Effector memory CD4-positive, alpha-beta T cell (primary cell): ENCODE measurements at places on chromosomes 16 and 17.

DNA sequence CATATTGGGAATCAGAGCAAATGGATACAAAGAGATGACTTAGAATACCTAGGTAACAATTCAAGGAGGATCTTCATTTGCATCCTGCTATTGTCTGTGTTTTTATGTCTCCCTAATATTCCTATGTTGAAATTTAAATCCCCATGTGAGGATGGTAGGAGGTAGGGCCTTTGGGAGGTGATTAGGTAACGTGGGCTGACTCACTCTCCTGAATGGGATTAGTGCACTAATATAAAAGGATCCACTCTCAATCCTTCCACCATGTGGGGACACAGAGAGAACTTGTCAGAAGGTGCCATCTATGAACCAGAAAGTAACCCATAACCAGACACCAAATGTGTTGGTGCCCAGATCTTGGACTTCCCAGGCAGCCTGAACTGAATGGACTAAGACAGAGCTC, 83.4 kb downstream of the CDH8 start:
- no peak for DNase-seq

DNA sequence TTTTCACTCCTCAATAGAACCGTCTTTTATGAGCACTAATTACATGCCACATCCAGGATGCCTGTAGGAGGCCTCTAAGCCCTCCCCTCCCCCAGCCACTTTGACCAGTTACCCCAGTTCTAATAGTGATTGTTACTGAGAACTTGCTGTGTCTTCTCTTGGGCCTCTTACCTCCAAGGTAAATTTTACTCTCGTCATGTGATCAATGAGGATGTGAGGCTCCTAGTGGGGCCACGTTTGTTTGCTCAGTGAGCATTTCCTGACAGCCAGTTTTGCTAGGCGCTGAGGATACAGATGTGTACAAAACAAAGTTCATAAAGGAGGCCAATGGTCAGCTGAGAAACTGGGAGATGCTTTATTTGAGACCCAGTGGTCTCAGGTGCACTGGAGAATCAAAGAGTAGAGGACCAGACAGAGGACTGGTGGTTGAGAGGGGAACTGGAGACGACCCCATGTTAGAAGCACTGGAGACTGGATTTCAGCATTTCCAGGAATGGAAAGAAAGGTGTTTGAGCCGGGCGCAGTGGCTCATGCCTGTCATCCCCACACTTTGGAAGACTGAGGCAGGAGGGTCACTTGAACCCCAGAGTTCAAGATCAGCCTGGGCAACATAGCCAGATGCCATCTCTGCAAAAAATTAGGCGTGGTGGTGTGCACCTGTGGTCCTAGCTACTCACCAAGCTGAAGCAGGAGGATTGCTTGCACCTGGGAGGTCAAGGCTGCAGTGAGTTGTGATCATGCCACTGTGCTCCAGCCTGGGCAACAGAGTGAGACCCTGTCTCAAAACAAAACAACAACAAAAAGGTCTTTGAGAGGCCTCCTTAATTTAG, 2.6 kb downstream of the ATP2C2 start:
- no peak for DNase-seq

DNA sequence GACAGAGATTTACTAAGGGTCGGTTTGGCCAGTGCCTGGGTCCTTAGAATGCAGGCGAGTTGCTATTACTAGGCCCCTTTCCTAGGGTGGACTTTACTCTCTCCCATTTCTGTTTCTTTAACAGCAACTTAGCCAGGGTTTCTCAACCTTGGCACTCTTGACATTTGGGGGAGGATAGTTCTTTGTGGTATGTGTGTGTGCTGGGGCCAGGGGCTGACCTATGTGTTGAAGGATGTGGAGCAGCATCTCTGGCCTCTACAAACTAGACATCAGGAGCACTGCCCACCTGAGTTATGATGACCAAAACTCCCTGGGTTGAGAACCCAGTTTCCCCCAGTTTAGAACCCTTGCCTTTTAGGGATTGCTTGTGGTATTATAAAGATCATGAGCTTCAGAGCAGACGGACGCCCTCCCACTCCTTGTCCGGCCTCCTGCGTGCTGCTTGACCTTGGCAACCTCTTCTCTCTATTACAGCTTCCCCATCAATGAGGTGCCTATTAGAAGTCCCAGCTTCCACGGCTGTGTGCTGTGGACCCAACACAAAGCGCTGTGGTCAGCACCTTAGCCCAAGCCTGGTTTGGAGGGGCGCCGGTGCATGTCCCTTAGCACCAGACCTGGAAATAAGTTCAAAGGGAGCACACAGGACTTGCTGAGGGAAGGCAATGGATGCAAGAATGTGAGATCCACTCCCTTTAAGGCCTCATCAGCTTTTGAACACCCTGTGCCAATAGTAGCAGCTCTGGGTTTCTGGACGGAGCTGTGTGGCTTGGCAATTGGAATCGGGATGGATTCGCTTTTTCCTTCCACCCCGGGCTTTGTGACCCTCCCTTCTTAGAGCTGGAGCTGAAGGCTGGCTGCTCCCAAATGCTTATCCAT, 239.2 kb upstream of the MAF start:
- no peak for DNase-seq

- peak; percentile 59 for DNase-seq
Measured at GRCh38 chr17:74779948-74780400, 3.8 kb upstream of the NAT9 start.

- DNase-seq: no peak
Measured at GRCh38 chr16:83793179-83793578, 14.6 kb upstream of the HSBP1 start.

DNA sequence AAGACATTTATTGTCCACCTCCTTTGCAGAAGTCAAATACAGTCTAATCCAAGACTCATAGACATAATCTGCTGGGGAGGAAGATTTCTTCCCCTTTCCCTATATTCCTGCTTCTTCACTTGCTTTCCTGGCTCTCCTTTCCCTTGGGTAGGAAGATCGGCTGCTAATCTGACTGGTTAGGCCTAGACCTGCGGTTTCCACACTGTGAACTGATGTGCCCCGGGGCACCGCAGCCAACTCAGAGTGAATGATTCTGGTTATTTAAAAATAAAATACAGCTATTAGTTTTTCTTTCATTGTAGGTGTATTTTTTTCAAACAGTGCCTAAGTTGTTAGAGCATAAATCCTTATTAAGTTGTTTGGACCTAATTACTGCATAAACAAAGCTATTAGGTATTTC, 78.9 kb downstream of the DNAH3 start:
- DNase-seq: no peak

- no peak for DNase-seq
Measured at GRCh38 chr16:14098081-14098480, 27.0 kb downstream of the MRTFB start.

GRCh38 chr16:668519-669171, 713 bp downstream of the RHOT2 start:
- DNase-seq: no peak

DNA sequence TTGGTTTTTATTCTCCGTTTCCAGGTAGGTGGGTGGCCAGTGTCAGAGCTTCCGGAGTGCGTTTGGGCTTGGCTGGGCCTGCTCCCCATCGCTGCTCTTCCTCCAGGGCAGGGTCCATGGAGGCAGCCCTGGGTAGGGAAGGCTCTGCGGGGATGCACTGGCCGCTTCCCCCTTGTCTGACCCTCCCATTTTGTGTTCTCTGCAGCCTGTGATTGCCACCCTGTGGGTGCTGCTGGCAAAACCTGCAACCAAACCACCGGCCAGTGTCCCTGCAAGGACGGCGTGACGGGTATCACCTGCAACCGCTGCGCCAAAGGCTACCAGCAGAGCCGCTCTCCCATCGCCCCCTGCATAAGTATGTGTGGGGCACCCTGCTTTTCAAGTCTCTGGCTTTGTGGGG, 158.3 kb downstream of the NTN1 start:
- DNase-seq: no peak

DNA sequence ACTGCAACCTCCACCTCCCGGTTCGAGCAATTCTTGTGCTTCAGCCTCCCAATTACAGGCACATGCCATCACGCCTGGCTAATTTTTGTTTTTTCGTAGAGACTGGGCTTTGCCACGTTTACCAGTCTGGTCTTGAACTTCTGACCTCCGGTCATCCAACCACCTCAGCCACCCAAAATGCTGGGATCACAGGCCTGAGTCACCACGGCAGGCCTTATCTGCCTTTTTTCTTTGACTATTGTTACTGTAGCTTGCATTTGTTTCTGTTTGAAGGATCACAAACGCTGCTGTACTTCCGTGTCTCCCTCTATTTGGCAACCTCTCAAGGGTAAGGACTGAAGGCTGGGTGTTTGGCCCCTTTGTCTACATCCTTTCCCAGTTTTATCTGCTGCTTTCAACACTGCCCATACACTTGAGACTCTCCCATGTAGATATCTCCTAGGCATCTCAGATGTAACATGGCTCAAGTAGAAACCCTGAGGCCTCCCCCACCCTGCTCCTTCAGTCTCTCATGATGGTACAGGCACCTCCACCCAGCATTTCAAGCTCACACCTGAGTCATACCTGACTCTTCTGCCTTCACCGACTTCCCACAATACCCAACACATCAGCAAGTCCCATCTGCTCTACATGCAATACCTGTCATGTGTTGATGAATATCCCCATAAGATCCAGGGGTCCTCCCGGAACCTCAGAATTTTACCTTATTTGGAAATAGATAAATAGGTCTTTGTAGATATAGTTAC, 219.0 kb downstream of the CPPED1 start:
- DNase-seq: no peak

- DNase-seq: no peak
Measured at GRCh38 chr16:82876951-82877350, 250.2 kb downstream of the CDH13 start.

DNA sequence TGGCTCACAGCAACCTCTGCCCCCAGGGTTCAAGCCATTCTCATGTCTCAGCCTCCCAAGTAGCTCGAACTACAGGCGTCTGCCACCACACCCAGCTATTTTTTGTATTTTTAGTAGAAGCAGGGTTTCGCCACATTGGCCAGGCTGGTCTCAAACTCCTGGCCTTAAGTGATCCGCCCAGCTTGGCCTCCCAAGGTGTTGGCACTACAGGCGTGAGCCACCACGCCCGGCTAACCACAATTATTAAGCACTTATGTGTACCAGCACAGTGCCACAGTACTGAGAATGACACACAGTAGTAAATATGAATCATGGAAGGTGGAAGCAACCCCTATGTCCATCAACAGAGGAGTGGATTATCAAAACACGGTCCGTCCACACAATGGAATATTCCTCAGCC, 49.8 kb downstream of the COTL1 start:
- no peak for DNase-seq

- DNase-seq: no peak
Measured at GRCh38 chr17:40779181-40779909, 3.0 kb downstream of the KRT27 start.

GRCh38 chr17:15027853-15028252, 237.3 kb downstream of the PMP22 start:
- DNase-seq: no peak

GRCh38 chr17:28240688-28241340, 78.2 kb upstream of the TMEM97 start:
- DNase-seq: no peak

DNA sequence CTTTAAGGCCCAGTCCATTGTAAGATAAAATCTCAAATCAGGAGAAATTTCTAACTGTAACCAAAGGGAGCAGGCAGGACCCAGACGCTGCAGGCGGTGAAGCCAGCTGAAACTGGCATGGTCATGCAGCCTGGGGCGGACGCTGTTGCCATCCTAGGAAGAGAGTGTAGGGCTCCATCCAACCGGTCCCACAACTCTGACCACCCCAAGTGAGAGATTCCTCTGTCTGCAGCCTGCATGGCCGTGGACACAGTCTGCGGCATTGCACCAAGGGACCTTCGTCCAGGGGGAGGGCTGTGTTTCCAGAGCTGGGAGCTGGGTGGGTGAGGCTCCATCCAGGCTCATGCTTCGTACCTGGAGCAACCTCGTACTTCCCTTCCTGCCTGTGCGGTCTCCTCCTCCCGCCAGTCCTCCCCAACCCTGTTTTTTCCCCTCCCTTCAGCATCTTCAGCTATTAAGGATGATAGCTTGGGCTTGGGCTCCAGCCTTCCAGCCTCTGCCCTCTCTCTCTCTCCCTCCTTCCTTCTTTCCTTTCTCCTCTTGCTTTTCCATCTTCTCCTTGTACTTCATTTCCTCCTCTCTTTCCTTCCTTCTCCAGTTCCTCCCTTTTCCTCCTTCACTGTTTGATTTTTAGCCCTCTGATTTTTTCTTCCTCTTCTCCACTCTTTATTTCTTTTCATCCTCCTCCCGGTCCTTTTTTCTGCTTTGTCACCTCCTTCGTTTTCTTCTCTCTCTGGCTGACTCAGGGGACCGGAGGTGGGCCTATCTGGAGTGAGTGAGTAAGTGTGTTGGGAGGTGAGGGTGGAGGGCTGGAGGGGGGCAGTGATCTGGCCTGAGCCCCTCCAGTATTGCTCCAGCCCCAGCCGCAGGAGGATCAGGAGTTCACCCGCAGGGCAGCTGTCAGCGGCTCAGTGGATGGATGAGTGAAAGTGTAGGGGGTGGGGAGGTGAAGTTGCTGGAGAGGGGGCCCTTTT, 17.0 kb upstream of the LHX1 start:
- DNase-seq: no peak

DNA sequence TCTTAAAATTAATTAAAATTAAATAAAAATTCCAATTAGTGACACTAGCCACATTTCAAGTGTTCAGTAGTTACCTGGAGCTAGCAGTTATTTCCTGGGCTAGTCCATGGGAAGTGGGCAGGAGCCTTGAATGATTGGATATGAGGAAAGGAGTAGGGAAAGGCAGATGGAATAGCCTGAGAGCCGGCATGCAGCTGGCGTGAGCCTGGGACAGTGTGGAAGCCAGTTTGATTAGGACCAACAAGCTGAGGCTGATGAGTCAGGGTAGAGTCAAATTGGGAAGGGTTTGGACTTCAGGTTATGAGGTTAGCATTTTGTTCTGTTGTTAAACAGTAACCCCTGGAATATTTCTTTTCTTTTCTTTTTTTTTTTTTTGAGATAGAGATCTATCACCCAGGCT, 15.3 kb upstream of the GNA13 start:
- no peak for DNase-seq

- DNase-seq: no peak
Measured at GRCh38 chr17:4777969-4778760, 6.5 kb downstream of the TM4SF5 start.

GRCh38 chr16:82384017-82384416, 214.0 kb upstream of the MPHOSPH6 start:
- no peak for DNase-seq

DNA sequence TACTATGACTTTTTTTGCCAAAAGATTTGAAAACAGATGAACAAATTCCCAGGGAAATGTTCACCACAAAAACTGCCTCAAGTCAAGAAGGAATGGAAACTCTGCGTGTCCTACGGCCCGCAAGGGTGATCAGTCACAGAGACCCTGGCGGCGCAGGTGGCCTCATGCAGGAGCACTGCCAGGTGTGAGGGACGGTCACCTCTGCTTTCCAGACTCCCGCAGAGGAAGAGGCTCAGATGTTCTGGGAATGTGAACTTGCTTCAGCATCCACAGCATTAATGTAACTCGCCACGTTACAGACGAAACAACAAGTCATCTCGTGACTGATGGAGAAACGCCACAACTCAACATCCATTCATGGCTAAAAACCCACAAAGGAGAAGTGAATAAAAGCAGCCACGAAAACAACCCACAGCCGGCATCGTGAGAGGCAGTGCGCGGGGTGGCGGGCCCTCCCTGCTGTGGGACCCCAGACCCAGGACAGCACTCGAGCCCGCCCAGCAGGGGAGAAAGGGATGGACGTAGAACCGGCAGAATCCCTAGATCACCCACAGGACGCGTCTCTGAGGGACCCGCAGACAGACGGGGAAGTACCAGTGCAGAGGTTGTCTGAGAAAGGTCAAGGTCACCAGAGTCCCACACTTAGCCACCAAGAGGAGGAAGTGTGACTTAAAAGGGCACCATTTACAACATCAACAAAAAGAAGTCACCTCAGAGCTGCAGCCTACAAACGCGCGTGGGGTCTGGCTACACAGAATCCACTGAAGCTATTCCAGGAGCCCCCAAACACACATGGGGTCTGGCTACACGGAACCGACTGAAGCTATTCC, 76.9 kb upstream of the GNG13 start:
- no peak for DNase-seq
